ENCODE measurements at places on chromosomes 2 and 18.

GRCh38 chr2:44578471-44579093 lies 216.8 kb downstream of the CAMKMT start:
- DNase-seq: peak; percentile 81

- DNase-seq: peak; percentile 93
Observed at GRCh38 chr2:207394812-207395534, 134.8 kb upstream of the CREB1 start.

GRCh38 chr2:49240608-49241007 lies 86.3 kb upstream of the FSHR start:
- peak; percentile 67 for DNase-seq

- no peak for DNase-seq
Observed at GRCh38 chr2:3769766-3770165, 66.4 kb downstream of the DCDC2C start.

- no peak for DNase-seq
Observed at GRCh38 chr18:59380706-59381105, 21.6 kb upstream of the LMAN1 start.

- no peak for DNase-seq
Observed at GRCh38 chr2:2027271-2027670, 283.0 kb upstream of the PXDN start.

DNA sequence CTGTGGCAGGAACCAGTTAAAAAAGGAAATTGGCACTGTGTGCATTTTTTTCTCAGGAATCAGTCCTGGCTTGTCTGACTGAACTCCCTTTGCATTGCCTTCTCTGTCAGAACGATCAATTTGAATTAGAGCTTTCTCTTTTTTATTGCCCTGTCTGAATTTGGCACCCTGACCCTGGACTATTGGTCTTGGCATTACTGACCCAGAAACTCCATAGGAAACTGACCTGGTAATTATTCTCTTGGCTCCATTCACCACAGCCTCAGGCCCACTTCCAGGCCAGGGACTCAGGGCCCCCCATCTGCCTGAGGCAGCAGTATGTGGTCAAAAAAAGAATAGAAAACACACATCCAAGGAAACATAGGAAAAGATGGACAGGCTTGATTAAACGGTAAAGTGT lies 32.0 kb upstream of the CCDC88A start:
- no peak for DNase-seq
